GM12865 (cell line): ENCODE measurements at places on chromosomes 6 and 20.

DNA sequence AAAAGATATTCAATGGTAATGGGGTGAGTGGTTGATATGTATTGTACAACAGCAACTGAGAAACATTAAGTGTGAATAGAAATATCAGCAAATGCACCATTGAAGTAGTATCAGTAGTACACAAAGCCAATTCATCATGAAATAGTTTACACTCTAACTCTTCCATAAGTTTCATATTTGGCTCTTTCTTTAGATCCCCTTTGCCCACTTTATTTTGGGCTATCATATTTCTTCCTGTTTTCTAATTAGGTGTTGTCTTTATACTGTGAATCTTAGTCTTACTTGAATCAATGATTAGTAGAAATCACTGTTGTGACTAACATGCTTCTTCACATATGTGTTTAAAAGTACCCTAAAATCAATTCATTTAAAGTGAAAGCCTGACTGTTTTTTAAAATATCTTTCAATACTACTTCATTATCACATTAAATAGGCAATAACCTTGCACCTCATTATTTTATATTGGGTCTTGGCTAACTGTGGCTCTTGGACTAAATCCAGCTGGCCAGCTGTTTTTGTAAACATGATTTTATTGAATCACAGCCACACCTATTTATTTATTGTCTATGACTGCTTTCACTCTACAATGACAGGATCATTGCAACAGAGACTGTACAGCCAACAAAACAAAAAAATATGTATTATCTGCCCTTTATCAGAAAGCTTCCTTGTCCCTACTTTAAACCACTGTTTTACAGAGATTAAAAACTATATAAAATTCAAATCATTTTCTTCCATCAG, 38.9 kb downstream of the EYS start:
- no peak for DNase-seq

- no peak for DNase-seq
Measured at GRCh38 chr20:21614980-21615379, 90.5 kb upstream of the PAX1 start.

DNA sequence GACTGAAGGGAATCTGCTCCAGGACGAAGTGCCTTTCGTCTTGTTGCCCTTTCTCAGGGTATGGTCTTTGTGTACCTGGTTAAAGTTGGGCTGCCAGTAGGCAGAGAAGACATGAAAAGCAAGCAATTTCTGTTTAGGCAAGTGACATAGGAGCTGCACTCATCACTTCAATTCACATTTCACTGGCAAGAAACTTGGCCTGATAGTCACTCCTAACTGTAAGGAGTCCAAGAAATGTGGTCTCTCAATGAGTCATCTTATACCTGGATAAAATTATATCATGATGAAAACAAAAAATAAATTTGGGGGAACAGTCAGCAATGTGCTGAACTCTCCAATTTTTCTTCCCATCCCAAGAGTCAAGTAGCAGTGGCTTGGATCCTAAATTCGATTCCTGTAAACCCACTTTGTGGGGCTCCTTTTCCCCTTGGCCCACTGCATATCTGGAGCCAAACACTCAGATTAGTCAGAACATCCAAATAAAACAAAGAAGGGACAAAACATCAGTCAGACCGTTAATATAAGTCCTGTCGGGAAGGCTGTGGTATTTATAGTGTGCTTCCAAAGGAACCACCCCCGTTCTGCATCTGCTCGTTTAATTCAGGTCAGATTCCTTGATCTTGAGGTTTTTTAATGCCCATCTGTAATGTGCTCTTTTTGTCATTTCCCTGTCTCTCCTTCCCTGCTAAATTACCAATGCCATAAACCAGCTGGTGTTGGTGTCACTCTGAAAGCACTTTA, 5.0 kb upstream of the GABRR1 start:
- DNase-seq, result no peak

- no peak for DNase-seq
Measured at GRCh38 chr6:167349631-167350274, 24.9 kb downstream of the TTLL2 start.

- DNase-seq, result no peak
Measured at GRCh38 chr6:75326557-75327258, 42.1 kb upstream of the TMEM30A start.

GRCh38 chr6:29965563-29965872, 23.2 kb downstream of the HLA-A start:
- no peak for DNase-seq
